Fibroblast of skin of left biceps (primary cell): ENCODE measurements at places on chromosomes 5 and 9.
A peak's percentile ranks its signal among the peaks of the same experiment; 100 is the strongest.

DNA sequence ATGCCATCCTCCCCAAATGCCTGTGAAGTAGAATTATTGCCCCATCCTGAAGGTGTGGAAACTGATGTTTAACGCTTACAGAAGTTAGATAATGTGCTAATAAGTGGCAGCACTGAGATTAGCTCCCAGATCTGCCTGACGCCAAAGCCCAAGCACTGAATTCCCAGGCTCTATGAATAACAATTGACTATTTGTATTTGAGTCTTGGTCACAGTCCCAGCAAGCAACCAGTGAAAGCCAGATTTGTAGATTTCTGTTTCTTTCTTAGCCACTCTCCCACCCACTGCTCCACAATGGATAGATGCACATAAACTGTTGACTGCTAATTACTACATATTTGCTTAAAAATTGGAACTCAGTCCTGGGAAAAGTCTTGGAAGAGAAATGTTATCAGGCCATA lies 34.4 kb downstream of the FAM240B start:
- DNase-seq = no peak

- DNase-seq = no peak
Observed at GRCh38 chr5:154373729-154374179, 72.0 kb upstream of the SAP30L start.

DNA sequence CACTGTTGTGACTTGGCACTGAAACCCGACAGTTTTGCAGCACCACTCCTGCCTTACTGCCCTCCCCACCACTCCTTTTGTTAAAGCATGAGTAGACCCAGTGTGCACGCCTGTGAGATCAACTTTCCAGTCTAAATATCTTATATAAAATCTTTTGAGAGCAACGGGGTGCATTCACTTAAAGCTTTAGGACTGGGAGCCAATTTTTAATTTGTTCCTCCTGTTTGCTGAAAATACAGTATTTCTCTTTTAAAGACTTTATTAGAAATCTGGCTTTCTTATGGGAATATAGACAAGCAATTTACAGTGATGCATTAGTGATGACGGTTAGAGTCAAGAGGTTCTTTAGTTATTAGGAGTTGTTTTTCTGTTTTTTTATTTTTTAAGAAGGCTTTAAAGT lies 397.5 kb downstream of the TMEM167A start:
- DNase-seq = no peak

DNA sequence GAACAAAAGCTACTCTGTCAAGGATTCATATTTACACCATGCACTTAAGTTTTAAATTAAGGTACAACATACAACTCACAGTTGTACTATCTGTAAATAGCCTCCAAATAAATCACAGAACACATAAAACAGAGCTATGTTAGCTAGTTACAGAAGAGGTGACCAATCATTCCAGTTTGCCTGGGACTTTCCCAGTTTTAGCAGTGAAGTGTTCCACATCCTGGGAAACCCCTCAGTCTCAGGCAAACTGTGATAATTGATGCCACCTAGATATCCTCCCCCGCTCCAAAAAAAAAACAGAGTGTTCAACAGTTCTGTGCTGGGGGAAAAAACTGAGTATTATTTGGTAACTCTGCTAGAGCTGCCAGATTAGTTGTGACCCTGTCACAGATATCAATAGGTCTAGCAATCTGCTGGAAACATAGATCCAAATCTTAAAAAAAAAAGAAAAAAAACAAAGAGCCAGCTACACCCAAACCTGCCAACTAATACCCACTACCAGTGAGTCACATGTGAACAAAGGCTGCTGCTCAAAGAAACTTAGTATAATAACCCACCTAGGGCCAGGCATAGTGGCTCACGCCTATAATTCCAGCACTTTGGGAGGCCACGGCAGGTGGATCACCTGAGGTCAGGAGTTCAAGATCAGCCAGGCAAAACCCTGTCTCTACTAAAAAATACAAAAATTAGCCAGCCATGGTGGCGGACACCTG lies 5.7 kb downstream of the TBCA start:
- no peak for DNase-seq

GRCh38 chr9:105254226-105254625 lies 9.8 kb downstream of the SLC44A1 start:
- DNase-seq = no peak

GRCh38 chr5:109998726-109999125 lies 309.0 kb downstream of the MAN2A1 start:
- no peak for DNase-seq

GRCh38 chr5:66666778-66667177 lies 70.6 kb downstream of the MAST4 start:
- DNase-seq = no peak

DNA sequence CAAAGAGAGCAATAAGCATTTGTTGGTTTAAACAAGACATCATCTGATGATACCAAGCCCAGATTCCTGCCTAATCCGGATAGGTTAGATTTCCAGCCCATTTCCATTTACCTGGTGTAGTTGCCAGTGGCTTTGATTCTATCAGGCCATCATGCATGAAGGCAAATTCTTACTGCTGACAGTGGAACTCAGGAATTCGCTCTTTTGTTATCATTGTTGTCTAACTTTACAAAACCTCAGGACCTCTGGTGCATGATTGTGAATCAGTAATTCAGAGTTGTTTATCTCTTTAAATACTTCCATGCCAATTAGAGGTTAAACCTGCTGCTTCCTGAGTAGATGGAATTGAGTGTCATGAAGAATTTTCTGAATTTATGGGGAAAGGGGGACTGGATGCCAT lies 76.5 kb downstream of the C9orf152 start:
- no peak for DNase-seq

- DNase-seq = peak; percentile 18
Observed at GRCh38 chr5:147857302-147858129, 21.0 kb upstream of the SCGB3A2 start.

GRCh38 chr5:77208507-77209163 lies 1.8 kb upstream of the PDE8B start:
- DNase-seq = no peak

GRCh38 chr5:139893873-139894272 lies 98.3 kb downstream of the PSD2 start:
- DNase-seq = no peak

DNA sequence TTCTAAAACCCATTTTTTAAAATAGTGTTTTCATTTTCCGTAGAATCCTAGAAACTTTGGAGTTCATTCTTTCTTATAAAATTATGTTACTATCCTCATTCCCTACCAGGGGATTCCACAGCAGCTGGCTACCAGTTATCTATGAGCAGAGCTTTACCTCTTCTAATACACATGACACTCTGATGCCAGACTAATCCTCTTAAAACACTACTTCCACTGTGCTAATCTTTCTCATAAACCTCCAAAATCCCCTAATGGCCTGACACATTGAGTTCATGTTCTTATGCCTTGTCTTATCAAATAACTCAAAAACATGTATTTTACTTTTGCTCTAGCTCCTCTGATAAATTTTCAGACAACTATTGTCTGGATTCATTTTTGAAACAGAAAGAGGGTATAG lies 633.6 kb upstream of the FTMT start:
- DNase-seq = no peak

GRCh38 chr5:158409507-158409906 lies 550.6 kb upstream of the CLINT1 start:
- DNase-seq = no peak

DNA sequence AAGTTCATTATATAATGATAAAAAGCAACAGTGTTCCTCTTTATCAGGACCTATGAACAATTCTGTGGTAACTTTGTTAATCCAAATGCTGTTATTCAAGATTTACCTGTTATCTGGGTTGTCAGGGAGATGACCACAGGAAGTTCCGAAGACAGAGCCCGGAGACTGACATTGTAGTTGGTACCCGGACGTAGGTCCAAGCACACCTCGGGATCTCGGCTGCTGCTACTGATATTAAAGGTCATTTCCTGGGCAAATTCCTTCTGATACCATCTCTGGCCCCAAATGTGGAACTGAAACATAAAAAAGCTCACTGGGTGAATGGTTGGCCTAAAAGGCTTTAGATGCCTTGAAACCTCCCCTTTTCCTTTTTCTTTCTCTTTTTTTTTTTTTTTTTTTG lies 96.7 kb downstream of the SUSD1 start:
- DNase-seq = no peak

- no peak for DNase-seq
Observed at GRCh38 chr9:23341346-23341745, 484.7 kb downstream of the ELAVL2 start.

- no peak for DNase-seq
Observed at GRCh38 chr9:137590123-137590468, 216 bp downstream of the ZMYND19 start.

DNA sequence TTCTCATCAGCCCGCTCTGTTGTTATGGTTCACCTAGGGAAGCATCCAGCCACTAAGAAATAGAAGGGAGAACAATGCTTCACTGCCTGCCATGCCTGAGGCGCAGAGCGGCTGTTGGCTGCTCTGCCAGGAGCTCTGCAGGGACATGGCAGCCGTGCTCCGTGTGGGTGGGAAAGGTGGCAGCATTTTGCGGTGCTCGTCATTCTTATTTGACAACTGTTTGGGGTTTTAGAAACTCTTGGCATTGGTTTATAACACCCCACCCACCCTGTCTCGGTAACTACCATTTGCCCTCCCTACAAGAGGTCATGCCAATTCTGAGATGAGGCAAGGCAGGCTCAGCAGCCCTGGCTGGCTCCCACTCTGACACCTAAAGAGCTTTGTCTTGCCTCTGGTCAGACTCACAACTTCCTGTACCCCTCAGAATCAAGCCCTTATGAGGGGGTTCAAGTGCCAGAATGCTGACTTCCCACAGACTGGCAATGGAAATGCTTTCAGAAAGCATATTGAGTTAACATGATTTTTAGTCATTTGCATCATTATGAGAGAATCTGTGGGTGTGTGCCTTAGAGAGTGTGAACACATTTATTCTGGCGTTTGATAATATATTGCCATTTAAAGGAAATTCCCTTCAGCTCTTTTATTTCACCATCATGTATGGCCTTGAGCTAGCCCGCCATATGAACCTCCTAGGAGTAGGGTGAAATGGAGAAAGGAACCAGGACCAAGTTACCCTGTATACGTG lies 288.0 kb upstream of the ANKRD55 start:
- no peak for DNase-seq

DNA sequence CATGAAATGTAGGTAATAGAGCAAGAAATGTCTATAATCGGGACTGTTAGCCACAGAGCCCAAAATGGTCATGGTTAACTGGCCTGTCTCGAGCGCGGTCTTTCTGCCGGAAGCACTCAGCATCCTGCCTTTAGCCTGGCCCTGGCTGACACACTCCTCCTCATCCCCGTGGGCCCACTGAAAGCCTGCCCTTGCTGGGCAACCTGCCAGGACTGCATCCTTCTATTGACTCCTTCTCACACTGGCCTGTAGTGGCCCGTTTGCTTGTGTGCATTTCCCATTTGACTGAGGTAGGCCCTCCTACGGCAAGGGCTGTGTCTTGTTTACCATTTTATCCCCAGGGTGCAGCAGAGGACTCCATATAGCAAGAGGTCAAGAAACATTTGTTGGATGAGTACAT lies 215.7 kb downstream of the ATPSCKMT start:
- DNase-seq = no peak

GRCh38 chr9:4559261-4560182 lies 69.3 kb downstream of the SLC1A1 start:
- DNase-seq = no peak

- DNase-seq = no peak
Observed at GRCh38 chr9:117046666-117047327, 359.7 kb downstream of the TRIM32 start.
